ENCODE measurements at places on chromosomes 2 and 18.
A peak's percentile ranks its signal among the peaks of the same experiment; 100 is the strongest.

- no peak for DNase-seq
Measured at GRCh38 chr2:220293966-220294365, 666.5 kb downstream of the SLC4A3 start.

- no peak for DNase-seq
Measured at GRCh38 chr18:22439447-22439846, 21.7 kb upstream of the CTAGE1 start.

- peak; percentile 86 for DNase-seq
Measured at GRCh38 chr2:96771796-96772618, 11.3 kb downstream of the CNNM4 start.

GRCh38 chr18:30632071-30632698 lies 410.4 kb downstream of the DSC3 start:
- no peak for DNase-seq

- DNase-seq = no peak
Measured at GRCh38 chr2:72968286-72968685, 51.0 kb downstream of the EMX1 start.

GRCh38 chr2:241935314-241935713 lies 65.8 kb downstream of the RTP5 start:
- no peak for DNase-seq

GRCh38 chr2:39408351-39409136 lies 28.5 kb downstream of the MAP4K3 start:
- no peak for DNase-seq

- DNase-seq = no peak
Measured at GRCh38 chr2:173249661-173250641, 104.7 kb upstream of the CDCA7 start.

- DNase-seq = no peak
Measured at GRCh38 chr18:31176531-31176930, 13.9 kb upstream of the DSC1 start.

GRCh38 chr2:148814143-148814859 lies 60.7 kb upstream of the KIF5C start:
- no peak for DNase-seq

DNA sequence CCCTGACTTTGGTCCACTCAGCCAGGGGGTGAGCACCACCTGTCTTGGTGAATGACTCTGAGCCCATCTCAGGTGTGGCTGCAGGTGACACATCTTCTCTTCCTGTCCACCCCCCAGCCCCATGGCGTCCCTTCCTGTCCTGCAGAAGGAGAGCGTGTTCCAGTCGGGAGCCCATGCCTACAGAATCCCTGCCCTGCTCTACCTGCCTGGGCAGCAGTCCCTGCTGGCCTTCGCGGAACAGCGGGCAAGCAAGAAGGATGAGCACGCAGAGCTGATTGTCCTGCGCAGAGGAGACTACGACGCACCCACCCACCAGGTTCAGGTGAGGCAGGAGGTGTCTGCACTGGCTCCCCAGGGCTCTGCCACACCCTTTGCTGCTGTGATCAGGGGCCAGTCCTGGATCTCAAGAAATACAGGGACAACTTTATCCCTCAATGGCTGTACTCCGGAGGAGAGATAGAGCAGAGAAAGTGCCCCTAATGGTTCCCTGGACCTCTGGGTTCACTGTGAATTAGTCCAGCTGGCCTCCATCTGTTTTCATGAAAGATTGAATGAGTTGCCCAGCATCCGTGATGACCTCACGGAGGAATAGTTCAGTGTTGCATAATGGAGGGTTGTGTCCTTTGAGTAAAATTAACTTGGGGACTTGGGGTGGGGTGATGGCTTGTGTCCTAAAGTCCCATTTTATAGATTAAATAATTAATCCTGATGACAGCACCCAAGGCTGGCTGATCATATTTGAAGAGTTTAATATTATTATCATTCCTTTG lies at the start of gene NEU2:
TSS of gene NEU2 (plus strand) at position 122 of the 770 bp plus-strand sequence. CDS start at position 122, 0 bp downstream.
- no peak for DNase-seq

DNA sequence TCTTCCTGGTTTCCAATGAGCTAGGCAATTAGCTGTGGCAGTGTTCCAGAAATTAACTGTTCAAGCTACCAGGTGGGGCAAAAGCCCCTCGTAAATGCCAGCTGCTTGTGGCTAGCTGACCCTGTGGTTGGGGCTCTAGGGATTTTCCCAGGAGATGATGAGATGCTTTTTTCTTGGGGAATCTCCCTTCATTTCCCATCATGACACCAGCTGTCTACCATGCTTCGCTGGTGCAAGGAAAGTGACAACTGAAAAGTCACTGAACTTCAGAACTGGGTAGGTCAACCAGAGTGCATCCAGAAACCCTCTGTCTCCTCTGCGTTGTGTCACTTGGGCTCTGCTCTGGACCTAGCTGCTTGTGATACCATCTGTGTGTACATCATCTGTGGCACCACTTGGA lies 386.5 kb upstream of the DCC start:
- DNase-seq = no peak

DNA sequence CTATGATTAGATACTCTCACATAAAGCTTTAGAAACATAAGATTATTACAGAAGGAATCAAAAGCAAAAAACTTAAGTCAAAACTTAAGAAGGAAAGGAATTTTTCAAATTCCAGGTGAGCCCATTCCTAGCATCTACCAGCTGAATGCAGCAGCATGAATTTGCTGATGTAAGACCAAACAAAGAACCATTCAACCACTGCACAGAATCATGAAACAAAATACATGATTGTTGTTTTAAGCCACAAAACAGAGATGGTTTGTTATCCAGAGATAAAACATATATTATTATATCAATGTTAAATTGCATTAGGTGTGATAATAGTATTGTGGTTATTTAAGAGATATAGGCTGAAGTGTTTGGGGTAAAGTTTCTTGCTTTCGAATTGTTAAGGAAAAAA lies 29.0 kb downstream of the PIGN start:
- no peak for DNase-seq

GRCh38 chr2:29276151-29276550 lies 160.9 kb downstream of the CLIP4 start:
- peak; percentile 7 for DNase-seq

DNA sequence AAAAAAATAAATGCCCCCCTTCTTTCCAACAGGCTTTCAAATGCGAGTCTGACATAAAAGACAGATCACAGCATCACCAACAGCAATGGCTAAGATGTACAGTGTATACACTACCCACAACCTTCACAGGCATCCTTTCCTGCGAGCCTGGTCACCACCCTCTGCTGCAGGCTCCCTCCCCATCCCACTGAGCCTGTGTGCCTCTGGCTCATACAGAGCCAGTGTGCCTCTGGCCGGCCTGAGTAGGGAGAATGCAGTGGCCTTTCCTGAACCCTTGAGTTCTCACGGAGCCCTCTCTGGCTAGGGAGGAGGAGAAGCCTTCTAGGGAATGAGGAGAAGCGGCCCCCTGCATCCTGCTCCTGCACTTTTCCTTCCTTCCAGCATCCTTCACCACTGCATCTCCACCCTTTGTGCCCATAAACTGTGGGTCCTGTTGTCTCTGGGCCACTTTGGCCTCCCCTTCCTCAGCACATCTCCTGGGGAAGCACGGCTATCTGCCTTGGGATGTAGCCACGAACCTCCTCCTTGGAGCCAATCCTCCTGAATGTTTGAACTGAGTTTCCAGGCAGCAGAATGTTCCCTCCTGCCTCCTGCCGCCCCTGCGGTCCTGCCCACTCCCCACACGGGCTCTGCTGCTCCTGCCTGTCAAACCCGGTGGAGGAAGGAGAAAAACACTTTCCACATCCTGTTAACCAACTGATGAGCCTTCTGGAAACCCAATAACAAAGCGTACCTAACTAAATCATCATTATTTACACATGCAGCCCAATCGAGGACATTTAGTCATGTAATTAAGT lies 22.5 kb downstream of the GYPC start:
- DNase-seq = no peak

All from Caco-2 (cell line).